ENCODE measurements at places on chromosomes 16 and 17.
A peak's percentile ranks its signal among the peaks of the same experiment; 100 is the strongest.

- peak; percentile 48 for DNase-seq
Measured at GRCh38 chr17:20116683-20117309, 107.6 kb downstream of the SPECC1 start.

GRCh38 chr16:12083631-12084030, 107.1 kb downstream of the SNX29 start:
- DNase-seq, result no peak

DNA sequence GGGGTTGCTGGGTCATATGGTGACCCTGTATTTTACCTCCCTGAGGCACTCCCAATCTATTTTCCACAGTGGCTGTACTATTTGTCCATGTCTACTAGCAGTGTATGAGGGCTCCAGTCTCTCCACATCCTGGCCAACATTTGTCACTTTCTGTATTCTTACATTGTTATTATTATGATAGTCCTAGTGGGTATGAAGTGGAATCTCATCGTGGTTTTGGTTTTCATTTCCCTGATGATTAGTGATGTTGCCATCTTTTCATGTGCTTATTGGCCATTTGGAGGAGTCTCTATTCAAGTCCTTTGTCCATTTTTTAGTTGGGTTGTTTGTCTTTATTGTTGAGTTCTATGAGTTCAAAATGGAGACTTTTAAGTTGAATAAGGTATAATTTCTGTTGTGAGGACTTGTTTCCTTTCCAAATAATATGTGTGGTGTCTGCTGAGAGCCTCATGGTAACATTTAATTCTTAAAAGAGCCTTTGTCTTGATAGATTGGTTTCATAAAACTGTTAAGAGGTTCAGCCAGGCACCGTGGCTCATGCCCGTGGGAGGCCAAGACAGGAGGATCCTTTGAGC, 108.2 kb downstream of the RPTOR start:
- DNase-seq, result no peak

- DNase-seq, result no peak
Measured at GRCh38 chr17:78588258-78589030, 11.2 kb upstream of the DNAH17 start.

- peak; percentile 27 for DNase-seq
Measured at GRCh38 chr17:60386147-60387058, 5.5 kb downstream of the USP32 start.

- no peak for DNase-seq
Measured at GRCh38 chr16:1008085-1008484, 26.5 kb downstream of the SOX8 start.

- DNase-seq, result peak; percentile 61
Measured at GRCh38 chr16:26905336-26905735, 161.4 kb upstream of the C16orf82 start.
